Progenitor cell of endocrine pancreas (in vitro differentiated cells): ENCODE measurements at places on chromosomes 13 and 19.

DNA sequence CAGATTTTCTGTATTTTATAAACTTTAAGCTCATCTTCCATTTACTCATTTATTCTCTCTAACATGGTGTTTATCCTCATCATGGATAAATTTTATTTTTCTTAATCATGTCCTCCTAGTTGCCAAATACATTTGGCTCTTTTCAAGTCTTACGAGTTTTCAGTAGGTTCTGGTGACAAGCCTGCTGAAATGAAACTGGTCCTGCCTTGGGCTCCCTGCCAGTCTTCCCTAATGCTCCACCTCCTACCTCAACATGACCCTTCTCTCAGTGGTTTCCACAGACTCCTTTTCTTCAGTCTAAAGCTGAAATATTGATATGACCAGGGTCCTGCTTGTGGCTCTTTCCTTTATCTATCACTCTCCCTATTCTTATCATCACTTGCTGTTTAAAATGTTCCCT lies 81.2 kb downstream of the TRPC4 start:
- no peak for DNase-seq

DNA sequence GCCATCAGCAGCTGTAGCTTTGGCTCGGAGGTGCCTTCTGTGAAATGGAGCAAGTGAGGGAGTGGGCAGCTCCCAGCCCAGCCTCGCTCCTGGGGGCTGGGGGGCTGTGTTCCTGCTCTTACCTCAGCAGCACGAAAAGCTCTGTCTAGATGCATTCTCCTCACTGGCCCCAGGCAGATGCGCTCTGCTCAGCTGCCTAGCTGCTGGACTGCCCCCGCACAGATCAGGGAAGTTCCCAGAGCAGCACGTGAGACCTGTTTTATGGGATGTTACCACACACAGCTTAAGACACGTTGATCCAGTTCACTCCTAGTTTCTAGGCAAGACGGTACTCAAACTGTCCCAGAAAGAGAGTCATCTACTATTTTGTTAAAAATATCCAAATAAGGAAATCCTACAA lies 13.6 kb downstream of the LCP1 start:
- no peak for DNase-seq

DNA sequence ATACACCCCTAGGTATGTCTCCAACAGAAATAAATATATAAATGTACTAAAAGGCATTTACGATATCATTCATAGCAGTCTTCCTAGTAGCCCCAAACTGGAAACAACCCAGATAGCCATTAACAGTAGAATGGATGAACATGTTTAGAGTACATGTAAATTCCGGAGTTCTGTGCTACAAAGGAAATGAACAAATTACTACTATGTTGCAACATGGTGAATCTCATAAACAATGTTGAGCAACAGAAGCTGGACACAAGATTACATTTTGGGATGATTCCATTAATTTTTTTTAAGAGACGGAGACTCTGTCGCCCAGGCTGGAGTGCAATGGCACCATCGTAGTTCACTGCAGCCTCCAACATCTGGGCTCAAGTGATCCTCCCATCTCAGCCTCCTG lies 5.9 kb upstream of the SLC7A10 start:
- no peak for DNase-seq

DNA sequence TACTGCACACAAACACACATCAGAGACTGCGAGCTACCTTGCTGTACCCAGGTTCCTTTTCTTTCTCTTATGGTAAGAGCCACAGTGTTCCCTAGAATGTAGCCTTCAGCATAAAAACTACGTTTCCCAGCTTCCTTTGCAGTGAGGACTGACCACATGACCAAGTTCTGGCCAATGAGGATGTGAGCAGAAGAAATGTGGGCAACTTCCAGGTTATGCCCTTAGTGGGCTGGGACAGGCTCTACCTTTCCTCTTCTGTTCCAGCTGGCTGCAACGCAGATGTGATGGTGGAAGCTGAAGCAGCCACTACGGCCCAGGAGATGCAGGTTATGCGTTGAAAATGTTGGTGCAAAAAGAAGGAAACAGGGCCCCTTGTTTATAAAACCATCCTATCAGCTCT lies 27.5 kb downstream of the VRK3 start:
- DNase-seq, result no peak

GRCh38 chr13:24625870-24626849 lies 54.0 kb upstream of the ATP12A start:
- DNase-seq, result no peak

DNA sequence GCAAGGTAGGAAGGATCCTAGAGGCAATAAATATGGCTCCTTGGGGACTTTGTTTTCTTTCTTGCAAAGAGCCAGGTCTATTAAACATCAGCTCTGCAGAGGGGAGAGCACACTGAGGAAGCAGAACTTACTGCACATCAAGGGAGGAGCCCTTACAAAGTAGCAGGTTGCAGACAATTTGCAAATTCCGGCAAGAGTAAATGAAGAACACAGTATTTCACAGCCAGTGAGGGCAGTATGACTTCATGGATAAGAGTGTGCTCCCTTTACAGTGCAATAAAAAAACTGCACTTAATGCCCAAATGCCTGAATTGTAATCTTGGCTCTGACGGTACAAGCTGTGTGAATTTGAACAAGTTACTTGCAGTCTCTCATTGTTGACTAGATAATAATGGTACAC lies 75.5 kb downstream of the STARD13 start:
- DNase-seq, result no peak

DNA sequence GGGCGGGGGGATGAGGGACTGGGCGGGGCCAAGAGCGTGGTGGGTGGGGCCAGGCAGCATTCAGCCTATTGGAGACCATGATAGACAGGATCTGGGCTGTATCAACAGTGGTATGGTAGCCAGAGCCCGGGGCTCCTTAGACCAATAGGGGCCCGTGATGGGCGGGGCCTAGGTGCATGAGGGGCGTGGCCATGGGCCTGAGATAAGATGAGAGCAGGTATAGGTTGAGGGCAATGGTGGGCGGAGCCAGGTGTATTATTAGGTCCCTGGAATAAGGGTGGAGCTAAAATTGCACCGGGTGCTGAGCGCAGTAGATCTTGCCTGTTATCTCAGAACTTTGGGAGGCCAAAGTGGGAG lies 5.3 kb downstream of the ABCA7 start:
- DNase-seq, result no peak

GRCh38 chr13:101492251-101492910 lies 39.9 kb downstream of the ITGBL1 start:
- DNase-seq, result no peak

- DNase-seq, result no peak
Observed at GRCh38 chr13:46468570-46469463, 81.8 kb upstream of the RUBCNL start.

GRCh38 chr19:40348961-40349507 lies 539 bp downstream of the PLD3 start:
- no peak for DNase-seq

- no peak for DNase-seq
Observed at GRCh38 chr13:54185101-54185500, 1156.5 kb downstream of the OLFM4 start.

- no peak for DNase-seq
Observed at GRCh38 chr19:36916991-36917390, 859 bp downstream of the ZNF568 start.

GRCh38 chr13:108915634-108916512 lies 286.5 kb downstream of the MYO16 start:
- peak; percentile 46 for DNase-seq

- no peak for DNase-seq
Observed at GRCh38 chr13:114151565-114152284, 19.3 kb upstream of the RASA3 start.

DNA sequence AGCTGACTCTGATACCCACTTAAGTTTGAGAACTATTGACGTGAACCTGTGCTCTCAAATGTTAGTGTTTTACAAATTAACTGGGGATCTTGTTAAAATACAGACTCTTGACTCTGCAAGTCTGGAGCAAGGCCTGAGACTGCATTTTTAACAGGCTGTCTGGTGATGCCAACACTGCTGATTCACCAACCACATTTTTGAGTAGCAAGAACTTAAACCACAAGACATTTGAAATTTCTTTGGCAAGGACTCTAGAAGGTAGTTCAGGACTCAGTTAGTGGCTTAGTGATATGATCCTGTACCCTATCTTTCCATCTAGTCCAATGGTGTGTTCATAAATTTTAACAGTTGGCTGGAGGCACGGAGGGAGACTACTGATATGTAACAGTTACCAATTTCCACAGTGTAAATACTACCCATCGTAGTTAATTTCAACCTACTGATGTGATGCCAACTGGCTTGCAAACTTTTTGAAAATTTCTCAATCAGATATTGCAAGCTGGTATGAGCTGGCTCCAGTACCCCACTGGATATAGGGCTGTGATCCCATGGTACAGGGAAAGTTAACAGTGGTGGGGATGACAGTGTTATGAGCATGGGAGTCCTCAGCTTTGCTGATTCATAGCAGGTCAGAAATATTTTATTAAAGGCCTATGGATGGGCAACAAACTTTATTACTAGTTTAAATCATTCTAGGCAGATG lies 255.1 kb downstream of the TBC1D4 start:
- DNase-seq, result no peak

DNA sequence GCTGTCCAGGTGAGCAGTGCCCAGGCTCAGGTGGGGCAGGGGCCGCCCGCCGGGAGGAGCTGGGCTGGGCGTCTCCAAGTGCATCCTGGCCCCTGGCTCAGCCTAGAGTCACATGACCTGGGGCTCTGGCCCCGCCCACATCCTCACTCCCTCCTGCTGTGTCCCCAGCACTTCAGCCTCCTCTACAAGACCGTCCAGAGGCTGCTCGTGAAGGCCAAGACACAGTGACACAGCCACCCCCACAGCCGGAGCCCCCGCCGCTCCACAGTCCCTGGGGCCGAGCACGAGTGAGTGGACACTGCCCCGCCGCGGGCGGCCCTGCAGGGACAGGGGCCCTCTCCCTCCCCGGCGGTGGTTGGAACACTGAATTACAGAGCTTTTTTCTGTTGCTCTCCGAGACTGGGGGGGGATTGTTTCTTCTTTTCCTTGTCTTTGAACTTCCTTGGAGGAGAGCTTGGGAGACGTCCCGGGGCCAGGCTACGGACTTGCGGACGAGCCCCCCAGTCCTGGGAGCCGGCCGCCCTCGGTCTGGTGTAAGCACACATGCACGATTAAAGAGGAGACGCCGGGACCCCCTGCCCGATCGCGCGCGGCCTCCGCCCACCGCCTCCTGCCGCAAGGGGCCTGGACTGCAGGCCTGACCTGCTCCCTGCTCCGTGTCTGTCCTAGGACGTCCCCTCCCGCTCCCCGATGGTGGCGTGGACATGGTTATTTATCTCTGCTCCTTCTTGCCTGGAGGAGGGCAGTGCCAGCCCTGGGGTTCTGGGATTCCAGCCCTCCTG lies 16.8 kb upstream of the CELF5 start:
- DNase-seq, result no peak

GRCh38 chr19:13094106-13094504 lies 8.6 kb downstream of the LYL1 start:
- no peak for DNase-seq

GRCh38 chr13:101452519-101453485 lies at the start of gene ITGBL1:
TSS of gene ITGBL1 (plus strand) at chr13:101452675. CDS start at chr13:101452834, 159 bp downstream.
- no peak for DNase-seq

GRCh38 chr13:52868190-52868589 lies 19.8 kb upstream of the PCDH8 start:
- DNase-seq, result no peak

DNA sequence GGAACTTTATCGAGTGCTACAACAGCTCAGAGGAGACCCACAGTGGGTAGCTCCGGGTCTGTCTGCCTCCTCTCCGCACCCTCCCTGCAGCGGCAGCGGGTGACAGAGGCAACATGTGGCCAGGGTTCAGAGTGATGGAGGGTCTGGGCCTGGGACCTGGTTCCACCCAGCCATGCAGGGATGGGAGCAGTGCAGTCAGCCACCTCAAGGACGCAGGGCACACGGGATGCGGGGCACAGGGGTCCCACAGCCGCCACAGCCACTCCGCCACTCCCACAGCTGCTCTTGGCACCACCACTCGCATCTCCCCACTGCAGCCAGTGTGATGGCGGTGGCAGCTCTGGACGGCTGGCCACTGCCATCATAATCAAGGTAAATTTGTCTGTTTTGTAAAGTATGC lies 892.9 kb downstream of the OLFM4 start:
- no peak for DNase-seq

GRCh38 chr13:28045861-28046260 lies 54.5 kb downstream of the FLT3 start:
- DNase-seq, result no peak

- no peak for DNase-seq
Observed at GRCh38 chr13:97371486-97372109, 62.4 kb upstream of the RAP2A start.

DNA sequence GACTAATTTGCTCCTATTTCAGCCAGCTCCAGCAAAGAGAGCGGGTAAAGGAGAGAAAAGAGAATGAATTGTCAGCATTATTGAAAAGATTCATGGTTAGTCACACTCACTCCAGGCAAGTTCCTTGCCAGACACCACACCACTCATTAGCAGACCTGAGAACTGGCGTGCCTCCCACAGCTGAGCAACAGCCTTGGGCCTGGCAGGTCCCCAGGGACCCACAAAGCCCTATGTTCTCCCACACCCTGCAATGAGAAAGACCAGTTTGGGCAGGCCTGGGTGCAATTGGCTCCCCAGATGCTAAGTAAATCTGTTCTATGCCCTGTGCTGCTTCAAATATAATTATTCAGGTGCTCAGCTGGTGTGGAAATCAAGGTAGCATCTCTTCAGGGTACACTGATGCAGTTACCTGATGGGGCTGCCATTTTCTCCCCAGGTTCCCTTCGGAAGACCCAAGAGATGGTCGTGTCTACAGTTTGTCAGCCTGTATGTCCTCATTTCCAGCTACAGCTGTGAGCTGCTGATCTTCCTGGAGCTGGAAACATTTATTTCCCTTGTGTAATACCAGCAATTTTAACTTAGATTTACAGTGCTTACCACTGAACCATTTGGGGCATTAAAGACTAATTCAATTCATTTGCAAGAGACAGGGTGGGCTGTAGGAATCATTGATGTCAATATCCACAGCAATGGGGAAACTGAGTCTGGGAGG lies 405.0 kb downstream of the COG6 start:
- DNase-seq, result no peak

- DNase-seq, result peak; percentile 60
Observed at GRCh38 chr19:10353793-10354391, 14.5 kb upstream of the ICAM3 start.

GRCh38 chr13:21124852-21125251 lies 51.5 kb downstream of the SKA3 start:
- DNase-seq, result no peak

- no peak for DNase-seq
Observed at GRCh38 chr13:95607366-95607765, 37.1 kb downstream of the DZIP1 start.

GRCh38 chr13:42127047-42127446 lies 78.6 kb downstream of the DGKH start:
- DNase-seq, result no peak

DNA sequence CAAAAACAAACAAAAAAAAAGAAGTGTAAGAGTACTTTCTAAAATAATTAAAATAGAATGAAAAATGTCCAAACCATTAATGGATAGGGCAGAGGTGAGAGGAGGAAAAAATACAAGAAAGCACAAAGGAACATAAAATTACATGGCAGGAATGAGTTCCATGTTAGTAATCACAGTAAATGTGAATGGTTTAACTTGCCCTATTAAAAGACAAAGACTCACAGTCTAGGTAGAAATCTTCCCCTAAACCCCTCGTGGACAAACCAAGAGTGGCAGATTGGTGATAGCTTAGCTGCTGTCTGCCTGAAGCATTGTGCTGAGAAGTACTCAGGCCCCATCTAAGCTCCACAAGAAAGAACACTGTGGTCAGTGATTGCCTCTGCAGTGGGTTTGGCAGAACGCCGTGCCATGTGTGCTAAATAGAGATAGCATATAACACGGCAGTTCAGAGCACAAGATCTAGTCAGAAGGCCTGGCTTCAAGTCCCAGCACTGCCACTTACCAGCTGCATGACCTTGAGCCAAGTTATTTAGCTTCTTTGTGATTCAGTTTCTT lies 103.5 kb downstream of the DPF1 start:
- no peak for DNase-seq

GRCh38 chr13:31111136-31111535 lies 50.6 kb downstream of the HSPH1 start:
- no peak for DNase-seq
